ENCODE measurements at places on chromosomes 3 and 15. TPM values are rescaled to one million over a fixed set of nuclear protein-coding genes. Genes with fewer than 3 reads are reported as not detected.

Gene DNAJA4
- polyA plus RNA-seq, result 12.9 TPM

Gene LMOD3
- polyA plus RNA-seq, result not detected

Gene RTP4
- 7.4 TPM for polyA plus RNA-seq

Gene ANKRD63
- not detected for polyA plus RNA-seq

DNA sequence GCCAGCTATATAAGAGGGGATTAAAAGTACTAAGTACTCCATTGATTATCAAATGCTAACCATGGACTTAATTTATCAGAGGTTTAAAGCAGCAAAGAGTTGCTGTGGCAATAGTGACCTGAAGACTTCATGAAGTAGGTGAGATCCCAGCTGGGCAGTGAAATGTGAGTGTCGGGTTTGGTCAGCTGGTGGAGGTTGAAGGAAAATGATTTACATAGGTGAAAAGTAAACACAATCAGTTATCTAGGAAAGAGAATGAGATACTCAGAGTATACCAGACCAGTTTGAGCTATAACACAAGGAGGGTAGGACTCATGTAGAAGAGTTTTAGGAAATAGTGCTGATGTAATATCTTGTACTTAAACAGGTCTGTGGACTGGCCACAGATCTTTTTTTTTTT lies 16.5 kb upstream of the FBXO22 start:
- no peak for DNase-seq

GRCh38 chr15:76979996-76980520 lies 14.9 kb upstream of the PSTPIP1 start:
- DNase-seq, result no peak

All from stomach (tissue), 19 donors.